ENCODE measurements at places on chromosomes 12 and 14.

DNA sequence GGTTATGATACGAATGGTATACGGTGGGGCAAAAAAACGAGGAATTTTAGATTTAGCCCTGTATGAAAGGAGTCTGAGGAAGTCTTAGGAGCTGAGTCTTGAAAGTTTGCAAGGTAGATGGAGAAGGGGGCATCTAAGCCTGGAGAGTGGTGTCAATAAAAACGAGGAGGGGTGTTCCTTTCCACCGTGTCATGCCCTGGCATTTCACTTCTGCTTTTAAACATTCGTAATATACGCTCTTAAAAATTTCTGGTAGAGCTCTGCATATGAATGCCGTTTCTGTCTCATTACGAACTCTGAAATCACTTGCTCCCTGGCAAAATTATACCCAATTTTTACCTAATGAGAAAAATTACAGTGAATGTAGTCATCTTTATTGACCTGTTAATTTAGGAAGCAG lies 170.2 kb downstream of the ERC1 start:
- no peak for DNase-seq

DNA sequence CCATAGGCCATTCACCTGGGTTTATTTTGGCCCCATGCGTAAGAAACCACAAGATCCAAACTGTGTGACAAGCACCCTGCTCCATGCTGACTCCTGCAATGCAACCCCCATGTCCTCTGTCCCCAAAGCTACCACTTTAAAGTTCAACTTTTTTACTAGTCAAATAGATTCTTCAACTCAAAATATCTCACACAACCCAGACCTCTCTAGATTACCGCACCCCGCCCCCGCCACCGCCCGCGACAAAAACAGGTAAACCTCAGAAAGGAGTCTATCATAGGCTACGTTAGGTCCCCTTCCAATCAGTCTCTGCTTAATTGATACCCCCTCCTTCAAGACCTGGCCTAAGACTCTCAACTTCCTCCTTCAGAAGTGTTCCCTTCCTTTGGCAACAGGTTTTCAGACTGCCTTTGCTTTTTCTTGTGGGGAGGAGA lies 2.2 kb downstream of the ZFP36L1 start:
- no peak for DNase-seq

DNA sequence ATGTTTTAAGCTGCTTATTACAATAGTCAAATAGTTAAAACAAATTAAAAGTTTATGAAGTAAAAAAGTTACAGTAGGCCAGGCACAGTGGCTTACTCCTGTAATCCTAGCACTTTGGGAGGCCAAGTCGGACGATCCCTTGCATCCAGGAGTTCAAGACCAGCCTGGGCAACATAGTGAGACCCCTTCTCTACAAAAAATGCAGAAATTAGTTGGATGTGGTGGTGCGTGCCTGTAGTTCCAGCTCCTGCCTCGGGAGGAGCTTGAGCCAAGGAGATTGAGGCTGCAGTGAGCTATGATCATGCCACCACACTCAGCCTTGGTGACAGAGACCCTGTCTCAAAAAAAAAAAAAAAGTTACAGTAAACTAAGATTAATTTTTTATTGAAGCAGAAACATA lies 142.6 kb downstream of the MIPOL1 start:
- no peak for DNase-seq

DNA sequence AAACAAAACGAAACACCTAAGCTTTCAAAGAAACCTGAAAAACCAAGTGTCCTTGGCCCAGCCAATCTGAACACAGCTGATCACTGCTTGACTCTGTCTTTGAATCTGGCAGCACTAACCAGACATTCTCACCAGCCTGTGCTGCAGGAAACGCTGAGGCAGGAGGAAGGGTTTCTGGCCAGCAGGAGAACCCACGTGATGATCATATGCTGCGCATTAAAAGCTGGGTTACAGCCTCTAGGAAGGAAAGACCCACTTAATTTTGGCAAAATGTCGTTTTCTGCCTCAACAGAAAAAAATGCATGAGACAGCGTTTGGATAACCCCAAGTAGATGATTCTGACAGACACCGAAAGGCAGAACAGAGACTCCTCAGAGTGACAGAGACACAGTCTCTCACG lies 9.8 kb downstream of the APPL2 start:
- no peak for DNase-seq

DNA sequence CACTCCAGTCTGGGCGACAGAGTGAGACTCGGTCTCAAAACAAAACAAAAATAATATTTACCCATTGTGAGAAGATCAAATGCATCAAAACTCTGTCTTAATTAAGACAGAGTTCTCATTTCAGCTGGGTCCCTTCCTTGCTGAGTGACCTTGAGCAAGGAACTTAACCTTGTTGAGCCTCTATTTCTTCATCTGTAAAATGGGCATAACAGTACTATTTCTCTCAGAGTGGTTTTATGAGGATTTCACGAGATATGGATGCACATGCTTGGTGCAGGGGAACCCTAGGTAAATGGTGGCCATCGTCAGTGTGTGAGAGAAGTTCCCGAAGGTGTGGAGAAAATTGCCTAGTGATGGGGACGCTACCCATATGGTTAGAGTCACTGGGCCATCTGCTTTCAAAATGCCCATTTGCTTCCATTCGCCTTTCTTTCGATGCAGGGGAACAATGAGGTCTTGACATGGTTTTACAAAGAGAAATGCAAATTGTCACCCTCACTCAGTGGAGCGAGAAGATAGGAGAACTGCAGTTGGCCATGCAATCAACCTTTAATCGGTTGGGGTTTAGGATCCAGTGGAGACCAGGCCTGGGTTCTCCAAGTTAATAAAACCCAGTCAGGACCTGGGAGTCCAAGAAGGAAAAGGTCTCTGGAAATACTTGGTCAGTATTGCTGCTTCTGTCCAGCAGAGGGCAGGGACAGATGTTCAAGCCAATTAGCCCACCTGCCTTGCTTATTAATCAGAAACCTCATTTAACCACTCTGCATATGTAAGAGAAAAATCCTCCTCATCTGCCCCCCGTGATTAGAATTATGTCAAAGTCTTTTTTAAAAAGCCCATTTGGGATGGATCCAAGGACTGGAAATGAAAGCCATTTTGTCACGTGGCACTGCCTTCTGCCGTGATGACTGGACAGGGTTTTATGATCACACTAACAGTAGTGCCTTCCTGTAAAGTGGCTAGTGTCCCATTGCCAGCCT lies 37.2 kb downstream of the CFAP251 start:
- DNase-seq = no peak

GRCh38 chr12:54392485-54393206 lies 8.1 kb upstream of the ZNF385A start:
- no peak for DNase-seq

DNA sequence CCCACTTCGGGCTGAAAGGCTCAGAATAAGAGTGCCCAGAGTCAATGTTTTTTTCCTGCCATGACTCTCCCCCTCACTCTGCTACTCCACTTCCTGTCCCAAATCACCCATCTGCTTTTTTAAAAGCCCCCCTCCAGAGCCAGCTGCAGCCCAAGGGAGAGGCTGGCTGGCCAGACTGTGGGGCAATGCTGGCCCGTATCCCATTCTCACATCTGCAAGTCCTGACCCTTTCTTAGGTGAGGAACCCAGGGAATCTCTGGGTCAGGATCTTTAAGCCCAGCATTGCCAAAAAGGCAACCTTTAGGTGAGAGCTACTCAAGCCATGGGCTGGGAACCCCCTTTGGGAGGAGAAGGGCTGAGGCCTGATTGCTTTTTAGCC lies 1.7 kb upstream of the ITGA5 start:
- no peak for DNase-seq

GRCh38 chr12:65685514-65685913 lies 138.8 kb upstream of the HMGA2 start:
- no peak for DNase-seq

DNA sequence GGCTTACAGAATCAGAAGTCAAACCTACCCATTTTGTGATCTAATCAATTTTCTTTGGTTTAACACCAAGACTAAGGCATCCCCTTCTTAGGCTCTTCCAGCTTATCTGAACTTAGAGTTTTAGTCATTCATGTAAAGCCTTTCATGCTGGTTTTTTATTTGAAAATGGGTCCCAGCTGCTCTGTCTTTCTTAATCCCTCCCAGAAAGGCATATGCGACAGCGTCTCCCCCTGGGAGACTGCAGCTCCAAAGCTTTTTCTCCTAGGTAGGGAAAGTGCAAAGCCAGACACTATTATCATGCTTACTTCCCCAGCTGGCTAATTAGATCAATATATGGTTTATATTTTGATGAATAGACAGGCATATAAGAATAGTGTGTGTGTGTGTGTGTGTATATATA lies 96.6 kb upstream of the E2F7 start:
- no peak for DNase-seq

Data from stimulated activated CD8-positive, alpha-beta memory T cell treated with anti-CD3 and anti-CD28 coated beads, Interleukin-7, amount 100 ng/mL, for 1 hour (primary cell).